ENCODE measurements at places on chromosomes 1 and 21. TPM values are rescaled to one million over a fixed set of nuclear protein-coding genes. Genes with fewer than 3 reads are reported as not detected.
A peak's percentile ranks its signal among the peaks of the same experiment; 100 is the strongest.

KRTAP12-2 gene
- polyA plus RNA-seq: not detected

DNA sequence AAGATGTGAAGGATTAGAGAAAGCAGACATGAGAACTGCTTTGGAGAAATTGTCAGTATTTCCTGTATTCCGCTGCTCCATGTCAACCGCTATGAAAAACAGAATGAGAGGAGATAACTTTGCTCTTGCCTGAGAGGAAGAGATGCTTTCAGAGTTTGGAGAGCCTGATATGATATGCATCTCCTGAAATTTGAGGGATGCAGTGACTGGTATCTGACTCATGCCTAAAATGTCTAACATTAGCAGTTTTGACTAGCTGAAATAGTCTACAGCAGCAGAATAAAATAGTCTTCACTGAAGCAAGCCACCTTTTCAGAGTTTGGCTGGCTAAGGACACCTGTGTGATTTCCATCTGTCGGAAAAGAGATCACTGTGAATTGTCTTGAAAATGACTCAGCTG lies 165.8 kb upstream of the LRRC7 start:
- no peak for DNase-seq

- no peak for DNase-seq
These were observed 4.8 kb downstream of the MYBPH start for GRCh38 chr1:203170625-203171330.

GRCh38 chr1:12467570-12468286 lies 150.3 kb downstream of the DHRS3 start:
- no peak for DNase-seq

MAD2L2 gene
- polyA plus RNA-seq: 40.5 TPM

KRTAP19-1 gene
- polyA plus RNA-seq: not detected

TFF1 gene
- polyA plus RNA-seq: 0.70 TPM

DNA sequence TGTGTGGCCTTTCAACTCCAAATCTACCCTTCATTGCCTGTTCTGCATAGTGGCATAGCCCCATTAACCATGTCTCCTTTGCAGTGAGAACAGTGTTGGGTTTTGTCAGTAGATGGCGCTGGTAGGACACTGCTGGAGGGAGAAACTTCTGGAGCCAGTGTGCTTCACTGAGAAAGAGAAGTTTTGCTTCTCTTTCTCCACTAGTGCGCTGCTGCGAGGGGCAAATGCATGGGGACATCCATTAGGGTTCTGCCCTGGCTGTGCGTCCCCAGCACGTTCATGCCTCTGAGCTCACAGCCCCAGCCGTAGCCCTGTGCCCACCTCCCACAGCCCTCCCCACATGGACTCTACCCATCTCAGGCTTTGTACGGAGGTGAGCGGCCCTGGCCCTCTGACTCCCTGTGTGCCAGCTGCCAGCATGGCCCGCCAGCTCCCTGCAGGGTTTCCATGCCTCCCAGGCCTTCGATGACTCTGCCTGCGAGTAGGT lies 53.1 kb downstream of the RIMS3 start:
- peak; percentile 61 for DNase-seq

DNA sequence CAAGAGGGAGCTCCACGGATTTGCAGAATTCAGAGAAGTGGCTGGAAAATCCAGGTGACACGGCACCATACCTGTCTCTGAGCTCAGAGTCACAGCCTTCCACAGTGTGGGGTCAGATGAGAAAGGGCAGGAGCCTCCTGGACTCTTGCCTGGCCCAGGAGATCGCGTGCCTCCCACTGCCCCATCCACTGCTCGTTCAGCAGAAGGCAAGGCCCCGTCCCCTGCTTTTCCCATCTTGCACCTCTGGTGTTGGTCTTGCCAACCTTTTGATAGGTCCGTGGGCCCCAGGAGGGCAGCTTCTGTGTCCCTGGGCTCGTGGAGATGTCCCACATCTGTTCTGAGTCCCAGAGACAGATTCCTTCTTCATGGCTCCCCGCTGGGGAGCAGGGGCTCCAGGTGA lies 83.7 kb upstream of the VAMP3 start:
- no peak for DNase-seq

- DNase-seq: no peak
These were observed 653.5 kb downstream of the PTPRU start for GRCh38 chr1:29889776-29890175.

DNA sequence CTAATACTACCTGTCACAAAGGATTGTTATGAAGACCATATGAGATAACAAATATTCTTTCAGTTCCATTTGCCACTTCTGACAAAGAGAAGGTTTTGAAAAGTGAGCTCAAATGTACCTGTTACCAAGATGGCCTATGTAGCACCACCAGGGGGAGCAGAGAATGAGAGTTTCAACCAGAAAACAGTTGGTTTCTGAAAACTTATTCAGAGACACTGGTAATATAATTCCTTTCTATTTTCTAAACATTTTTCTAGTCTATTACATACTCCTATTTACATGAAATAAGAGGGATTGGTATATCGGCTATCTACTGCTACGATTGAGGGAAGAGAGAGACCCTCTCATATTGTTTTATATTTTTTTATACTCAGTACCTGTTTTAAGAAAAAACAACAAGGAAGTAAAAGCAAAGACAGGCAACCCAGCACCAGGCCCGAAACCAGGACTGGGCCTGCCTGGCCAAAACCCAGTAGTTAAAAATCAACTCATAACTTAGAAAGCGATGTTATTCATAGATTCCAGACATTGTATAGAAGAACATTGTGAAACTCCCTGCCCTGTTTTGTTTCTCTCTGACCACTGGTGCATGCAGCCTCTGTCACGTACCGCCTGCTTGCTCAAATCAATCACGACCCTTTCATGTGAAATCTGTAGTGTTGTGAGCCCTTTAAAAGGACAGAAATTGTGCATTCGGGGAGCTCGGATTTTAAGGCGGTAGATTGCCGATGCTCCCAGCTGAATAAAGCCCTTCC lies 48.3 kb downstream of the IL23R start:
- DNase-seq: no peak

GRCh38 chr1:99363531-99363930 lies 99.2 kb downstream of the PLPPR4 start:
- DNase-seq: no peak

DNA sequence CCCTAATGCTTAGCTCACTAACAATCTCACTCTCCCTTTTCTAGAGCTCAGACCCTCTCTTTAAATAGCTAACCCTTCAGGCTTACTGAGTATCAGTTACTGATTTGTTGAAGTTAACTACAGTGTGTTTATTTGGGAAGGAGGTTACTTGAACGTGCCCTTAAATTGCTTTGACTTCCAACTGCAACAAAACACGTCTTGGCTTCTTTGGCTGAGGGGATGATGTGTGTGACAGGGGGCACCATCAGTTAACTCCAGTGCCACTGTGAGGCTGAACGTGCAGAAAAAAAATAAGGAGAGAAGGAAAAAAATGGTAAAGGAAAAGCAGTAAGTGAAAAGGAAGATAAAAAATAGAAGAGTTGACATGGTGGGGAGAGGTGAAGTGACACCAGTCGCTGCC lies 75.1 kb upstream of the NRIP1 start:
- DNase-seq: peak; percentile 42

- DNase-seq: no peak
These were observed 51.4 kb upstream of the GJA8 start for GRCh38 chr1:147851149-147851548.

GSTM1 gene
- polyA plus RNA-seq: 3.1 TPM

FBXO42 gene
- polyA plus RNA-seq: 24.8 TPM

DNA sequence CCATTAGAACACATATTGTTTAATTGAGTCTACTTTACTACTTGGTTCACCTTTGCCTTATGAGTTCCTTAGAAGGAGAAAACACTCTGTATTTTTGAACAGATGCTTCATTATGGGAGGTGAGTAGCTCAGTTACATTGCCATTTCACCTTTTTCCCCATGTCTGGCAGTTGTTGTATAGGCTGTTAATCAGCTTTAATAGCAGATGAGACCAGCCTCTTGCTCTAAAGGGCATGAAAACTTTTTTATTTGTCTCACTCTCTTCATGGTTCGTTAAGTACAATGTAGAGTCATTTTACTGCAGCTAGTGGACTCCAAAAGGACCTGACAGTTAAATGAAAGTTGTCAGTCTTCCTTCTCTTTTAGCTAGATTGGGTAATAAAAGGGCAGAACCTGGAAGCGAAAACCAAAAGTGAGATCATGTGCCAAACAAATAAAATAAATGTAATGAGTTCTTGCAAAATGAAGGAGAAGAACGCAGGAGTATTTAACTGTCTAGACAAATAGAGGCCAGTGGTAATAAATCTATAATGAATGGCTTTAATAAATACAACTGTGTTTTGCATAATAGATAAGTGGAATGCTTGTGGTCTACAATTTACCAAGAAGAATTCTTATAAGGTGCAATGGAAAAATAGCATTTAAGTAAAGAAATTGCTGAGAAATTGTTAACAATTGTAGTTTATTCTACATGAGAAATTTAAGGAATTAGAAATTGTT lies 180.0 kb upstream of the NEGR1 start:
- peak; percentile 16 for DNase-seq

PTGER3 gene
- polyA plus RNA-seq: 55.2 TPM

FBXO2 gene
- 1.2 TPM for polyA plus RNA-seq

MAP1LC3C gene
- polyA plus RNA-seq: 0.99 TPM

- DNase-seq: no peak
These were observed 453 bp upstream of the TTLL10 start for GRCh38 chr1:1173061-1173792.

WNT9A gene
- 1.4 TPM for polyA plus RNA-seq

DNA sequence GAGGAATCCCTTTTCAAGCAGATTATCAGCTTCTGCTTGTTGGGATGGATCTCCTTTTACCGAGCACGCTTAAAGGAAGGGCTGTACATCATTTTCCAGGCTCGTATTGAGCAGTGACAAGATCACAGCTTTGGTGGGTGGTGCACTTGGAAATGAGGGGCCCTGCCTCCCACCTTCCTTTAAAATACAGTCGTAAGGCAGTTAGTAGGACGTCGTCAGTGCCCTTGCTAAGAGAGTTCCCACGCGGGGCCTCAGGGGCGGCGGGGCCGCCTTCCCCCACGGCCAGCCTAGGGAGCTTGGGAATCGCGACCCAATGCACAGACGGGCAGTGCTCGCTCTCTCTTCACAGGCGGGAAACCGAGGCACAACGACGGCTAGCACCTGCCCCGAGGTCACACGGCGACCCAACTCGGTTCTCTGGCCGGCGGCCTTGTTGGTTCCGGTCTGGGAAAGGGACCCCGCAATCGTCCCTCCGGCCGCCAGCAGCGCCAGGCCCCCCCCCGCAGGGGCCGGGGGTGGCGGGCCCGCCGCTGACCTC lies 58.6 kb downstream of the H3-3A start:
- no peak for DNase-seq

CLDN17 gene
- not detected for polyA plus RNA-seq

GRCh38 chr1:6103111-6103853 lies 57.6 kb downstream of the KCNAB2 start:
- DNase-seq: no peak

TMEM82 gene
- polyA plus RNA-seq: 3.0 TPM

RCAN3 gene
- 12.2 TPM for polyA plus RNA-seq

DNA sequence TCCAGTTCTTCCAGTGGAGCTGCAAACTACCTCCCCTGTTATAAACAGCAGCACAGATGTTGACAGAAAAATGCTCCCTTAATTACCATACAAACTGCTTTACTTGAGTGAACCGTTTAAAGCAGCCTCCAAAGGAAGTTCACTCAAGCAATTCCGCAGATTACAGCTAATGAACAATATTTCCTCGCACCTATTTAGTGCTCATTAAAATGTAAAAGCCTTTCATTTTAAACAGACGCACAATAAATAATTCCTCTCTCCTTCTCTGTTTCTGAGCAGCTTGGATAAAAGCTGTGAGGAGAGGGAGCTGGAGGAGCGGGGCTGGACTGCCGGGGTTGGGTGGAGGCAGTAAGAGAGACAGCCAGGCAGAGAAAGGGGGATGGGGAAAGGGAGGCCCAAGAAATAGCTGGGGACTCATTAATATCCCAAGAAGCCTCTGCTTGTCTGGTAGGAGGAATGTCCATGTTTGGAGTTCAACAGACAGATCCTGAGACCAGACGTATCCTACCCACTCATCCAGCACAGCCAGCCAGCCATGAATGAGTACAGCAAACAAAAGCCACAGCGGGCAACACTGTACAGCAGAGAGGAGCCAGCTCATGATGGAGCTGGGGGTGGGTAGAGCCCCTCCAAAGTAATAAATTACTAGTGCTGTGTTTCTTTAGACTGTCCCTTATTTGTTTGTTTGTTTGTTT lies 227.7 kb downstream of the GPATCH2 start:
- no peak for DNase-seq

DNA sequence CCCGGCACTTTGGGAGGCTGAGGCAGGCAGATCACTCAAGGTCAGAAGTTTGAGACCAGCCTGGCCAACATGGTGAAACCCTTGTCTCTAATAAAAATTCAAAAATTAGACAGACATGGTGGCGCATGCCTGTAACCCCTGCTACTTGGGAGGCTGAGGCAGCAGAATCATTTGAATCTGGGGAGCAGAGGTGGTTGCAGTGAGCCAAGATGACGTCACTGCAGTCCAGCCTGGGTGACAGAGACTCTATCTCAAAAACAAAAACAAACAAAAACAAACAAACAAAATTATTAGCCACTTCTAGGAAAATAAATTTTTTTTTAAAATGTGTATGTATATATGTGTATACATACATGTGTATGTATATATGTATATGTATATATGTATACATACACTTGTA lies 320.3 kb upstream of the ADGRL4 start:
- no peak for DNase-seq

SLC25A33 gene
- 5.1 TPM for polyA plus RNA-seq

DNA sequence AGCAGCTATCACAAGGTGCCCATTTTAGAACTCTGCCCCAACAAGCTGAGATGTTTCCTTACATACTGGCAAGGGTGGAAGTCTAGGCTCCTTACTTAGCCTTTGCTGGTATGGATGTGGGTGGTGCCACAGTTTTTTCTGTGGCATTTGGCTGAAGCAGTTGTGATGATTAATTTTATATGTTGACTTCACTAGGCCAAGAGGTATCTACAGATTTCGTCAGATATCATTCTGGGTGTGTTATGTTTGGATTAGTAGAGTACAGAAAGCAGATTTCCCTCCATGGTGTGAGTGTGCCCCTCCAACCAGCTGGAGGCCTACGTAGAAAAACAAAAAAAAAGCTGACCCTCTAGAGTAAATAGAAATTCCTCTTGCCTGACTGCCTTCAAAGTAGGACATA lies 317.0 kb downstream of the BARHL2 start:
- no peak for DNase-seq

DNA sequence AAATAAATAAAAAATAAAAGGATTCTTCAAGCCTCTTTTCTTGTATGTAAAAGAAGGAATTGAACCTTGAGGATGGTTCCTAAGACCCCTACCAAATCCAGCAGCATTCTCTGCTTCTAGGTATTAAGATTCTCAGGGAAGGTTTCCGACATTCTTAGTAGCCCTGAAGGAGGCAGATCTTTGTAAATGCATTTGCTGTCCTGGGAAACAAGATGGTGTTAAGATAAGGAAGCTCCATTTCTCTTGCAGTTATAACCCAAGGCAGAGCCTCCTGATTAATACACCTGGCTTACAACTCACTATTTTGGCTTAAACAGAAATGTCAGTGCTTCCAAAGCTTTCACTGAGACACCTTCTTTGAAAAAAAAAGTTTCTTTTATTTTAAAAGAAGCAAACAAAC lies 393.8 kb downstream of the DISC1 start:
- no peak for DNase-seq

DNA sequence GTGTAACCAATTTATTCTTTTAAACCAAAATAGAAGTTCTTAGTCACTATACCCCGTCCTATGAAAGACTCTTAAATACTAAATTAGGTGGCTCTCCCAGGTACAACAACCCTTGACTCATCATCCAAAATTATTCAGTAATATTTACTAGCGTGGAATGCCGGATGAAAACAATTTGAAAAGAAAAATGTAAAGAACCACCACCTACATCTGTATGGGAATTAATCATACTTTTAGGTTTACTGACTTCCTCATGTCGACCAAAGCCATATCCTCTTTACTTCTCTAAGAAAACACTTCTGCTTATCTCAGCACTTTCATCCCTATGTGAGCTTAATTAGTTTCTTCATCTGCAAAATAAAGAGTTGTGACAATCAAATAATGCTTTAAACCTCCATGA lies 139.6 kb downstream of the AKT3 start:
- DNase-seq: no peak
